ENCODE measurements at places on chromosomes 7 and 10.

DNA sequence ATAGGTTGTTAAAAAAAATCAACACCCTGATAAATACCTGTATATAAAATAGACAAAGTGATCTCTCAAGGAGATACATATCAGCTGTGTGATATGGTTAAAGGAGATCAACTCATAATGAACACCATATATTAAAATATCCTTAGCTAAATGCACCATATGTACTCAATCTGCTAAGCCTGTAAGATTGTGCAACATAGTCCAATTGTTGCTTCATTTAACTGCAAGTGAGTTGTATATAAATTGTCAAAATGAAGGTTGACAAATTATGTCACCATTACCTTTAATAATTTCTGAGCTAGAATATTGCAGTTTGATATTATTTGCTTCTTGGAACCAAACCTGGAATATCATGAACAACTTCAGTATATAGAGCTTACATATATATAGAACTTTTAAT is 283.7 kb downstream of the MALRD1 start:
- DNase-seq: no peak

DNA sequence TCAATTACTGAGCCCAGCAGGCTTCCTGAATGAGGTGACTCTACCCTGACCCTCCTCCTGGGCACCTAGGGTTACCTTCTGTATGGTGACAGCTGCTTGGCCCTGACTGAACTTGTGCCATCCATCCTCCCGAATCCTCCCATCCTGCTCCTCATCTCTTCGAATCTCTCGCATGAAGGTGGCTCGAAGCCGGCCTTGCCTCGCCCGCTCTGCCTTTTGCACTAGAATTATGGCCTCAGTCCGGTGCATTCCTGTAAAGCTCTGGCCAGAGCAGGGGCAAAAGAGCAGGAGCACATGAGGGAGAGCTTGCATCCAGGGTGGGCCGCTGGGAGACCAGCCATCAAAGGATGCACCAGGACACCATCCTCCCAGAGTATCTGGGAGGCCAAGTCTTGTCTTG is 7.5 kb downstream of the H2BK1 start:
- DNase-seq: no peak

- DNase-seq: no peak
Observed at GRCh38 chr7:46291601-46292150, 370.6 kb upstream of the IGFBP3 start.

GRCh38 chr10:133110133-133110532 is 22.4 kb downstream of the ADGRA1 start:
- DNase-seq: no peak

GRCh38 chr10:86048571-86048970 is 318.0 kb downstream of the GRID1 start:
- DNase-seq: no peak

GRCh38 chr7:141986923-141987322 is 8.8 kb upstream of the MGAM start:
- DNase-seq: no peak

GRCh38 chr7:33388332-33388731 is 259.0 kb downstream of the BBS9 start:
- no peak for DNase-seq

DNA sequence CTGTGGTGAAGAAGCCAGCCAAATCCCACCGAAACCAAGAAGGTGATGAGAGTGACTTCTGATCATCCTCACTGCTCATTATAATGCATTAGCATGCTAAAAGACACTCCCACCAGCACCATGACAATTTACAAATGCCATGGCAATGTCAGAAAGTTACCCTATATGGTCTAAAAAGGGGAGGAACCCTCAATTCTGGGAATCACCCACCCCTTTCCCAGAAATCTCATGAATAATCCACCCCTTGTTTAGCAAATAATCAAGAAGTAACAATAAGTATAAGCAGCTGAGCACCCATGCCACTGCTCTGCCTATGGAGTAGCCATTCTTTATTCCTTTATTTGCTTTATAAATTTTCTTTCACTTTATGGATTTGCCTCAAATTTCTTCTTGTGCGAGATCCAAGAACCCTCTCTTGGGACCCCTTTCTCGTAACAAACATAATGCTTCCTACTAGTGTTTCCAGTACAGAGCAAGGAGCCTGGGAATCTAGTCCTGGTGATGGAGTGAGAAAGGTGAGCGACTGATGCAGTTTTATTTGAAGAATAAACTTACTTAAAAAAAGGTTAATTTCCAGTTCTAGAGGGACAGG is 18.4 kb upstream of the EXOC6 start:
- no peak for DNase-seq

- DNase-seq: no peak
Observed at GRCh38 chr7:112399501-112399900, 50.8 kb upstream of the IFRD1 start.

DNA sequence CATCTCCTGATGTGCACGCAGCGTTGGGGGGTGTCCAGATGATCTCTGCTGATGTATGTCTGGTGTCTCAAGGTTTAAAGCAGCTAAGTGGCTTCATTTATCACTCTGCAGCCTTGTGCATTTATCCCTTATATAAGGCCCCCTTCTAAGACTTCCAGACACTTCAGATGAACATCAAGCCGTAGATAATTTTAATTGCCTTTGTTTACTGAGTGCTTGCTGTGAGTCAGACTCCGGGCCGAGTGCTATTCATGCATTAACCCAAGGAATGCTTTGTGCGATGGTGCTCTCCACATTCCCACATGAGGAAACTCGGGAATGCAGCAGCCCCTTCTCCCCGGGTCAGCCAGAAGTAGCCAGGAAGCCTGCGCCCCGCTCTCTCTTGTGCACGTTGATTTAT is 328.6 kb upstream of the COBL start:
- DNase-seq: no peak

- DNase-seq: no peak
Observed at GRCh38 chr10:42958142-42958868, 118.6 kb upstream of the RET start.

DNA sequence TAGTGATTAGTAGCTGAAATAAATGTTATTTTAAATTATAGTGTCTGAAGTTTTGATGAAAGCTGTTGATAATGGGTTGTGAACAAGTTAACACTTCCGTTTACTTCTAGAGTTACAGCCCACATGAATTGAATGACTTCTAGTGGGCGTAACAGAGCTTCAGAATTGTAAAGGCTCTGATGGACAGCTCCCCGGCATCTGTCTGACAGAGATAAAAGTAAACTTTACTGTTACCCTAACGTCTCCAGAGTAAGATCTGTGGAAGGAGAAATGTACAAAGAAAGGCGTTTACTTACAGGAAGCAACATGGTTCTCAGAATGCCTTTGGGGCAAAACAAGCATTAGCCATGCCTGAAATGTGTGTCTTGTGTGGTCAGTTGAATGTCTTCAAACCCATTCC is 124.4 kb downstream of the ADARB2 start:
- no peak for DNase-seq
